Ovary (tissue), 10 donors: ENCODE measurements at places on chromosomes 11 and 22.

DNA sequence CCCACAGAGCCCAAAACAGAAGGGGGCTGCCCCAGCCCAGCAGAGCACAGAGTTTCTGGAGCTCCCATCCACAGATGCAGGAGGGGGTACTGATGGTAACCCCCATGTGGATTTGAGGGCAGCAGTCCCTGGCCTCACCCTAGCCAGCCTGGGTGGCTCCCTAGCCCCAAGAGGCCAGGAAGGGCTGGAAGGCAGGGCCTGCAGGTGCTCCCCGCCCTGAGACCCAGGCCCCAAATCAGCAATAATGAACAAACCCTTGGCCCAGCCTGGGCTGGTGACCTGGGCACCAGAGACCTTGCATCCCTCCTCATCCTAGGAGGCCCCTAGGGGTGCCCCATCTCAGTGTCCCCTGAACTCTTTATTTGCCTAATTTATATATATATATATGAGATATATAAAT is 61.6 kb downstream of the MORC2 start:
- H3K27me3 ChIP-seq, result no peaks in the 10 kb centered on the region
- no peaks in the 10 kb centered on the region for H3K4me1 ChIP-seq
- H3K27ac ChIP-seq, result no peak overlapping the region
- no peaks in the 10 kb centered on the region for H3K36me3 ChIP-seq

GRCh38 chr11:91194546-91194945 is 971.7 kb upstream of the CHORDC1 start:
- no peaks in the 10 kb centered on the region for H3K36me3 ChIP-seq
- no peaks in the 10 kb centered on the region for H3K4me1 ChIP-seq
- no peaks in the 10 kb centered on the region for H3K27me3 ChIP-seq
- no peak overlapping the region for H3K27ac ChIP-seq
- H3K4me3 ChIP-seq, result no peak overlapping the region

- H3K27ac ChIP-seq, result no peak overlapping the region
- H3K36me3 ChIP-seq, result no peaks in the 10 kb centered on the region
- DNase-seq, result no peak
- no peaks in the 10 kb centered on the region for H3K4me1 ChIP-seq
Measured at GRCh38 chr11:47124675-47125074, 52.0 kb downstream of the ARFGAP2 start.

DNA sequence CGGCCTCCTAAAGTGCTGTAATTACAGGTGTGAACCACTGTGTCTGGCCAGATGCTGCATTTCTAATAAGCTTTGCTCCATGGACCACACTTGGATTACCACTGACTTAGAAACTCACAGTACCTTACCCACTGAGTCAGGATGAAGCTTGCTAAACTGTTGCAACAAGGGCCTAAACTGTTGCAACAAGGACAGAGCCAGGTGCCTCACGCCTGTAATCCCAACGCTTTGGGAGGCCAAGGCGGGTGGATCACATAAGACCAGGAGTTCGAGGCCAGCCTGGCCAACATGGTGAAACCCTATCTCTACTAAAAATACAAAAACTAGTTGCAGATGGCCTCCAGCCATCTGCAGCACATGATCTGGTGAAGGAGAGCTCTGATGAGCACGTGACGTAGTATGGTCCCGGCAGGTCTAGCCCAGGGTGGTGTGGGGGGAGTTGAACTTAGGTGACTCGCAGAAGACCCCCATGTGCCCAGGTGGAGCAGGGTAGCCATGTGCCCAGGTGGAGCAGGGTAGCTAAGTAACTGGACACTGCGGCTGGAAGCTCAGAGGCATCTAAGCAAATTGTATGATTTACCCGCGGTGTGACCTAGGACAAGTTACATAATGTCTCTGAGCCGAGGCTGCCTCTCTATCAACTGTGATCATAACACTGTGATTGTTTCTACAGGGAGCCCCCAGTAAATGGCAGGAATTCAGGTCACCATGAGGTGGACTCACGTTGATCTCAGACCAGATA is 8.4 kb downstream of the SLC25A45 start:
- H3K4me3 ChIP-seq, result no peak overlapping the region
- H3K36me3 ChIP-seq, result no peaks in the 10 kb centered on the region
- DNase-seq, result no peak
- no peaks in the 10 kb centered on the region for H3K4me1 ChIP-seq

- H3K27ac ChIP-seq, result no peak overlapping the region
- H3K36me3 ChIP-seq, result no peaks in the 10 kb centered on the region
- H3K4me3 ChIP-seq, result no peak overlapping the region
- H3K4me1 ChIP-seq, result no peaks in the 10 kb centered on the region
- H3K27me3 ChIP-seq, result no peaks in the 10 kb centered on the region
- no peak for DNase-seq
Measured at GRCh38 chr11:13761250-13761649, 92.8 kb downstream of the FAR1 start.

GRCh38 chr11:4960877-4961276 is 5.4 kb upstream of the OR51A2 start:
- no peak overlapping the region for H3K27ac ChIP-seq
- no peaks in the 10 kb centered on the region for H3K27me3 ChIP-seq
- no peaks in the 10 kb centered on the region for H3K36me3 ChIP-seq
- no peaks in the 10 kb centered on the region for H3K4me1 ChIP-seq

DNA sequence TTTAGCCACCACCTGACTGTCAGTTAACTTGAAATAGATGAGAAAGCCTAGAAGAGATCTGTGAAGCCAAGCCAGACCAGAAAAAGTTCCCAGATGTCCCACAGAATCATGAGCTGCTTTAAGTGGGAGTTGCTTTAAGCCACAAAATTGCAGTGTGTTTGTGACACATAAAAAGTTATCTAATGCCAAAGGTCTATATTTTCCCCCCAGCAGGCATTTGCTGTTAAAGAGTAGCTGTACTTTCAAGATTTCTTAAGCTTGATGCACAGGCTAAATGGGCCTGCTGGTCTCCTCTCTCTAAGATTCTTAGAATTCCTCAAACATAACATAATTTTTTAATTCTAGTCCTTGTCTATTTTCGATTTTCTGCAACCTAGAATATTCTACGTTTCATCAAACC is 825.7 kb downstream of the FAM181B start:
- no peak overlapping the region for H3K27ac ChIP-seq
- no peaks in the 10 kb centered on the region for H3K27me3 ChIP-seq
- no peak for DNase-seq
- H3K4me1 ChIP-seq, result no peaks in the 10 kb centered on the region
- no peaks in the 10 kb centered on the region for H3K36me3 ChIP-seq
- H3K4me3 ChIP-seq, result no peak overlapping the region
